ENCODE measurements at places on chromosomes 13 and 19. TPM values are rescaled to one million over a fixed set of nuclear protein-coding genes. Genes with fewer than 3 reads are reported as not detected.

Gene CYP4F2
- not detected for total RNA-seq

Gene VSTM1
- total RNA-seq = not detected

Gene NLRP7
- total RNA-seq = not detected

Gene IGLON5
- total RNA-seq = not detected

Gene RFXAP
- total RNA-seq = 1.4 TPM

Measured in nasal cavity respiratory epithelium epithelial cell of viscerocranial mucosa (primary cell).